ENCODE measurements at places on chromosomes 11 and 22.
A peak's percentile ranks its signal among the peaks of the same experiment; 100 is the strongest.

- DNase-seq = no peak
Observed at GRCh38 chr11:130042093-130042591, 27.6 kb upstream of the APLP2 start.

- DNase-seq = no peak
Observed at GRCh38 chr11:131687291-131688047, 317.1 kb downstream of the NTM start.

DNA sequence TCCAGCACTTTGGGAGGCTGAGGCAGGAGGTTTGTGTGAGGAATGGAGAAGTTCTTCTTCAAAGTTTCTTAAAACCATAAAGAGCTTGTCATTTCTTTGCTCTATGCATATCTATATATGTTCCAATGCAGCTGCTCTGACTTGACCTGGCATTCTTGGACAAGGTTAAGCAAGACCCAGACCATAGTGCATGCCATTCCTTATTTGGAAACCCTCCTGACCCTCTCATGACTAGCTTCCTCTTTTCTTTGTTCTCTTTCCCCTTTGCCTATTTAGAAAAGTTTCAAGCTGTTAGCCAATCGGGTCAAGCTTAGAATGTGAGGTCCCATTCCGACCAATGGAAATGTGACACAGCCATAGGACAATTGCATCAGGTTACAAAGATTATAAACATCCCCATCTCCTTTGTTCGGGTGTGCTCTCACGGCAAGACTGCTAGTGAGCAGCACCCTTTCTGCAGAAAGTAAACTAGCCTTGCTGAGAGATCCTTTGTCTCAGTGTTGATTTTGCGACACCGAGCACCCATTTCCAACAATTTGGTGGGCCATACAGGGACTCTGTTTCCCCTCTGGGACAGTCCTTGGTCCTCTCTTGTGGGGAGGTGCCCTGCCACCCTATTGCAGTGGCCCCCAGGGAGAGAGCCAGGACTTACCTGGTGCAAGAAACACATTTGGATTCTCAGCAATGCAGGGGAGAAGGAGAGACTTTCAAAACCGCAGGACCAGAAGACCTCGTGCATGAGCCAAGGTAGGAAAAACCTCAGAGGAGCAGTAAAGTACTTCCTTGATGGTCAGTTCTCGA is 39.9 kb upstream of the ANO1 start:
- no peak for DNase-seq

GRCh38 chr11:35907648-35908431 is 36.0 kb upstream of the LDLRAD3 start:
- peak; percentile 47 for DNase-seq

- DNase-seq = no peak
Observed at GRCh38 chr11:42225664-42226063, 766.2 kb upstream of the LRRC4C start.

DNA sequence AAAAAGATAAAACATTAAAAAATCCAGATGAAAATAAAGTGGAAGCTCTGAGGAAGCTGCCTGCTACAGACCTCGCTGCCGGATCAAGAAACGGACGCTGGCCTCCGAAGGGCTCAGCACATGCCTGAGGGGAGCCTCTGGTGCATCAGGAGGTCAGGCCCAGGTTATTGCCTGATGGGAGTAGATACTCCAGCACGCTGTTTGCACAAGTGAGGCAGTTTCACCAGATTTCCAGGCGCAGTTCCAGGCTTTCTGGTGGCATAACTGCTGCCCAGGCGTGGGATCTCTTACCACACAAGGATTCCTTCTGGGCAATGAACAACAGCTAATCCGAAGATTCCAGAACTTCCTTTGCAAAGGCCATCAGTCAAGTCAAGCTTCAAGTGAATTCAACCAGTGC is 154.2 kb downstream of the MPPED1 start:
- no peak for DNase-seq

GRCh38 chr11:118979434-118979833 is 7.9 kb downstream of the FOXR1 start:
- no peak for DNase-seq

- no peak for DNase-seq
Observed at GRCh38 chr11:76783294-76783895, at the start of gene TSKU. TSKU (plus strand) TSS chr11:76783356; CDS start chr11:76795617, 12,261 bp downstream.

- DNase-seq = no peak
Observed at GRCh38 chr11:126345283-126345682, 10.2 kb upstream of the ST3GAL4 start.

DNA sequence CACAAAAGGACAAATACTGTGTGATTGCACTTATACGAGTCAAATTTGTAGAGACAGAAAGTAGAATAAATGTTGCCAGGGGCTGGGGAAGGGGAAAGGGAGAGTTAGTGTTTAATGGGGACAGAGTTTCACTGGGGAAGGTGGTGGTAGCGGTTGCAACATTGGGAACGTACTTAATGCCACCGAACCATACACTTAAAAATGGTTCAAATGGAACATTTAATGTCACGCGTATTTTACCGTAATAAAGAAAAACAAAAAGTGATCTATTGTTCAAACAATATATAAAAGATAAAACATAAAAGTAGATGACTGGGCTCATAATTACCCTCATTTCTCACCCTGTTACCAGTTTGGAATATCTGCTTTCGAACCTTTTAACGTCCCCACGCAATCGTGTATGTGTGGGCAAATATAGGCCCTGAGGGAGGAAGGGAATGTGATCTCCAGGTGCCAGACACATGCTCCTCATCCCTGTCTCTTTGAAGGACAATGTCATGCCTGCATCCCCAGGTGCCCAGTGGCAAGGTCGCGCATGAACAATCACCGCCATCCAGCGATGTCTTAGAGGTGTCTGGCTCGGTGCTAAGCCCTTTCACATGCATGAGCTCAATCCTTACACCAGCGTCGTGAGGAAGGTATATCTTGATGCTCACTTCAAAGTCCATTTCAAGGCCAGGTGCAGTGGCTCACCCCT is 35.3 kb downstream of the LIF start:
- no peak for DNase-seq

GRCh38 chr22:39474351-39475111 is 17.7 kb downstream of the MGAT3 start:
- no peak for DNase-seq

DNA sequence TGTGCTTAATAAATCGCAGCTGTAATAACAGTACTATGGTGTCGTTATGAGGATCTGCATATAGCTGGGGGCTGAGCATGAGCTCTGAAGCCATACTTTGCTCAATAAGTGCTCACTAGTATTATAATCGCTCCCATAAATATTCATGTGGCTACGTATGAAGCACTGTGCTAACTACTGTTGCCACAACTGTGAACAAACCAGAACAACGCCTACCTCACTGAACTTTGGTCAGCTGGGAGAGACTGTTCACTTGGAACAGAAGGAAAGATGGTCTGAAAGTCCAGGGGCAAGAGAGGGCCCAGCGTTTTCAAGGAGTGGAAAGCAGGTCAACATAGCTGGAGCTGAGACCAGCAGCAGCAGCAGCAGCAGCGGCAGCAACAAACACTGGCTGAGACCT is 141.6 kb downstream of the EFCAB6 start:
- DNase-seq = no peak

GRCh38 chr11:118051611-118052461 is 25.0 kb upstream of the TMPRSS4 start:
- DNase-seq = peak; percentile 69

DNA sequence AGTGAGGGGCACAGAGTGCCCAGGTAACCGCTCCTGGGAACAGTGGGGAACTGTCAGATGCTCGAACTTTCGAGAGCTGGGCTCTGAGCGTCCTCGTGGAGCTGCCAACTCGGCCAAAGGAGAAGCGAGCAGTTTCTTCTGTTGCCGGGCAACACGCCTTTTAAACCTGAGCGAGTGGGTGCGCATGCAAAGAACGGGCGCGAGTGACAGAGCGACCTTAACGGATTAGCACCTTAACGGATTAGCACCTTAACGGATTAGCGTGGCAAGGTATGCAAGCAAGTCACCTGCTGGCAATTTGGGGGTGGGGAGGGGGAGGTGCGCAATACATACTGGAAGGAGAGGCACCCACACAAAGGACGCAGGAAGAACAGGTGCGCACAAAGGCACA is 61.8 kb upstream of the PRODH start:
- no peak for DNase-seq

DNA sequence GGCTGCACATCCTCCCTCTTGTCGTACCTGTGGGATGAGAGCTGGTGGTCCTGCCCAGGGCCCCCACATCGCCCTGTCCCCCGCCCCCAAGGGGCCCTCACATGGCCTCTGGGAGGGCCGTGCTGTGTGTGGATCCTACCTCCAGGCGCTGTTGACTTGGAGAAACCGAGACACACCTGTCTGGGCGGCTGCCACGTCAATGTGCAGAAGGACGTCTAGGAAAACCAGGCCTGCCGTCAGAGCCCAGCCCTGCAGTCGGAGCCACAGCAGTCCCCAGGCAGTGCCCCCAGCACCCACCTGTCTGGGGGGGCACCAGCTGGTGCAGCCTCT is 14.2 kb downstream of the ALG12 start:
- DNase-seq = no peak

DNA sequence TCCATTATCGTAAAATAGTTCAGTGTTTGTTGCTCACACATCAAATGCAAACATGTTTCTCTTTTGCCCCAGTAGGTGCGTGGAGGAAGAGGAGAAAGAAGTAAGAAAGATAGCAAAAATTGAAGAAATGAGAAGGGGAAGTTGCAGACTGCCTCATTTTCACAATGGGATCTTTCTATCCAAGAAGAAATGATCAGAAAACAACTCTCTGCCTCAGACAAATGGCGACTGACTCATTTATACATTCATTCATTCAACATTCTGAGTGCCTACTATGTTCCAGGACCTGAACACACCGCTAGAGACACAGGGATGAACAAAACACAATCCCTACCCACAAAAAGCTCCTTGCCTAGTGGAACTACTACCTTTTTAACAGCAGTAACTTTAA is 367 bp downstream of the HPS5 start:
- DNase-seq = no peak

GRCh38 chr22:46203601-46203980 is 46.5 kb downstream of the CDPF1 start:
- DNase-seq = no peak

DNA sequence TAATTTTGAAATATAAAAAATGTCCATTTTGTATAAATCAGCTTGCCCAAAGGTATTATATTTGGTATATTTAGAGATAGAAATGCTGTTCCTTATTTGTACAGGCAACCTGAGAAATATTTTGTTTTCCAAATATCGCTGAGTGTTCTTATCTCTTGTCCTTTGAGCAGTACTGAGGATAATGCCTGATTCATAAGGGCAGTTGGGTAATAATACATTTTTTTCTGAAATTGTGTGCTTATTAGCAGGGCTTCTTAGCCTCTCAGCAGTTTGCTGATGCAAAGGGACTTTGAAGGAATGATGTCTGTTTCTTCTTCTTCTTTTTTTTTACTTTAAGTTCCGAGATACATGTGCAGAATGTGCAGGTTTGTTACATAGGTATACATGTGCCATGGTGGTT is 69.1 kb downstream of the LDLRAD3 start:
- no peak for DNase-seq

DNA sequence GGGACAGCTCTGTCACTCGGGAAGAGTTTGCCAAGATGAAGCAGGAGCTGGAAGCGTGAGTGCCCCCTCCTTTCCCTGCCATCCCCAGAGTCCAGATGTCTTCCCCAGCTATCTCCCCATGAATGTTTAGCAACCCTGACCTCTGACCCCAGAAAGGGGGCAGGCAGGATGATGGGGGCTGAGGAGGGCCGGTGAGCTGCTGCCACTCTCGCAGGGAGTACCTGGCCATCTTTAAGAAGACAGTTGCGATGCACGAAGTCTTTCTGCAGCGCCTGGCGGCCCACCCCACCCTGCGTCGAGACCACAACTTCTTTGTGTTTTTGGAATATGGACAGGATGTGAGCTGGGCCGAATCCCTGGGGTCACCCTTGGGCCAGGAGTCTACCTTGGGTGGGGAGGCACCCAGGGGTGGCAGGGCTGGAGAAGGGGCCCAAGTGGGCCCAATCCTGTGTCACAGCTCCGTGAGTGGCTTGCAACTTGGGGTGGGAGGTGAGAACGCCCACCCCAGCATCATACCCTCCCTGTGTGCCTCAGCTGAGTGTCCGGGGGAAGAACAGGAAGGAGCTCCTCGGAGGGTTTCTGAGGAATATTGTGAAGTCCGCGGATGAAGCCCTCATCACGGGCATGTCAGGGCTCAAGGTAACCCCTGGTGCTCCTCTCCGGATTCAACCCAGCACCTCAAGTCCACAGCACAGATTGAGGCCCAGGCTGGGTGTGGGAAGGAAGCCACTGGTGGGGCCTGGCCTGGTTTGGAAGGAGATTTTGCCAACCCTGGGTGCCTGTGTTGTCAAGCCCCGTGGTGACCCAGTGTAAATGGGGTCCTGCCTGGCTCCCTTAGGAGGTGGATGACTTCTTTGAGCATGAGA is 7.5 kb downstream of the CFL1 start:
- DNase-seq = no peak

GRCh38 chr11:45669146-45669545 is 3.7 kb upstream of the CHST1 start:
- DNase-seq = no peak

GRCh38 chr11:123357990-123358827 is 71.9 kb upstream of the GRAMD1B start:
- DNase-seq = peak; percentile 55

DNA sequence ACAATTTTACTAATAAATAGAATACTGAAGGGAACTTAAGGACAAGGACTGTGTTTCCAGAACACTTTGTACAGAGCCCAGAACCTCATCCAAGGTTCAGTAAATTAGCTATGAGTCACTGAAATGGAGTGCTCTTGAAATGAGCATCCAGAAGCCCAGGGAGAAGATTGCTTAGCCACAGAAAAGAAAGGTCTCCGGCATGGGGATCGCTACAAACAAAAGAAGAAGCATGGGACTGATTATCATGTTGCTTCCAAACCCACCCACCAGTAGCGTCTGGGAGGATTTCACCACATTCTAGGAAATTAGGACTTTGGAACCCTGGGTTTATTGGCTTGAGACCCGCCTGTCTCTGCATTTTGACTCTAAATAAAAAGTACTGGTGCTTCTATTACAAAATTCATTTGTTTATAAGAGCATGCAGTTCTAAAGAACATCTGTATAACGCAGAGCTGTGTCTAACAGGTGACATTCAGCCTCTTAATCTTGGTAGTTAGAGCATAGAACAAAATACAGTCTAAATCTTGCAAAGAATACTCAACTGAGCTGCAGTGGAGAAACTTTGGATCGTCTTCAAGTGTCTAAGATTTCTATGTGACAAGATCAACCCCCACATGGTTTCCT is 35.9 kb upstream of the SESN3 start:
- no peak for DNase-seq

DNA sequence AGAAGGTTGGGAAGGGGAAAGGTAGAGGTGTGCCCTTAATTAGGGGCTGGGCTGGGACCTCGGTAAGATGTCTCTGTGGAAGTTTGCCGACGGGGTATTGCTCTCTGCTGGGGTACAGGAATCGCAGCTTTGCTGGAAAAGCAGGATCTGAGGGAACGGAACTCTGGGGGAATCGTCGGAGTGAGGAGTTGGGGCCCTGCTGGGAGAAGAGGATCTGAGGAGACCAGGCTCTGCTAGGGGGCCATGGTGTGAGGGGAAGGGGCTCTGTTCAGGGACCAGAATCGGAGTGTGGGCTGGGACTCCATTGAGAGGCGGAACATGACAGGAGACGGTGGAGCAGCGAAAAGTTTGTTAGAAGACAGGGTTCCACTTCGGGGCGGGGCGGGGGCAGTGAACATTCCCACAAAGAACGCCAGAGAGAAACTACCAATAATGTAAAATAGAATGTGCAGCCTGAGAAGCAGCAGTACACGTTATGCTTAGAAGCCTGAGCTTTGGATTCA is 456 bp downstream of the AAMDC start:
- no peak for DNase-seq

GRCh38 chr11:44452827-44453572 is 112.5 kb upstream of the CD82 start:
- DNase-seq = no peak

- no peak for DNase-seq
Observed at GRCh38 chr22:37616201-37617083, 7.8 kb downstream of the GGA1 start.

GRCh38 chr22:47049078-47049624 is 286.7 kb downstream of the TBC1D22A start:
- no peak for DNase-seq

Measured in activated CD4-positive, alpha-beta T cell treated with anti-CD3 and anti-CD28 coated beads, Interleukin-2, Interleukin-4, amounts not matched to agents 100 ng/mL and 50 ng/mL, durations not matched to agents 16 hours and 8 hours (primary cell).